ENCODE measurements at places on chromosomes 2 and 18.
A peak's percentile ranks its signal among the peaks of the same experiment; 100 is the strongest.

GRCh38 chr18:68992719-68993482, 195.0 kb downstream of the CCDC102B start:
- DNase-seq = no peak

DNA sequence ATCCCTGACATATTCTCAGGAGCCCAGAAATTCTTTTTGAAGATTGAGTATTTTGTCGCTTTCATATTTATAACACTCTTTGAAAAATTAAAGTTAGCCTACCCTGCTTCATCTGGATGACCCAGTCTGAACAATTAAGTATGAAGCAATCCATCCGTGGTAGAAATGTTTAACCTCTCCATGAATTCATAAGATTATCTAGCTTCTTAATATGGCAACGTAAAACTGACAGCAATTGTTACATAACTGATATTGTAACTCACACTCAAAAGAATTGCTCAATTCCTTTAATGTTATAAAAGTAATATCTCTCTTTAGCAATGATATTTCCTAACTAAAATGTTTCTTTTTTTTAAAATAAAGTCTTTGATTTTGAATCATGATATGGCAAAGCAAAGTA, 7.2 kb upstream of the ABCA12 start:
- no peak for DNase-seq

GRCh38 chr2:223222397-223222796, 170.4 kb downstream of the KCNE4 start:
- no peak for DNase-seq

GRCh38 chr2:214992911-214993310, 145.5 kb downstream of the ABCA12 start:
- no peak for DNase-seq

DNA sequence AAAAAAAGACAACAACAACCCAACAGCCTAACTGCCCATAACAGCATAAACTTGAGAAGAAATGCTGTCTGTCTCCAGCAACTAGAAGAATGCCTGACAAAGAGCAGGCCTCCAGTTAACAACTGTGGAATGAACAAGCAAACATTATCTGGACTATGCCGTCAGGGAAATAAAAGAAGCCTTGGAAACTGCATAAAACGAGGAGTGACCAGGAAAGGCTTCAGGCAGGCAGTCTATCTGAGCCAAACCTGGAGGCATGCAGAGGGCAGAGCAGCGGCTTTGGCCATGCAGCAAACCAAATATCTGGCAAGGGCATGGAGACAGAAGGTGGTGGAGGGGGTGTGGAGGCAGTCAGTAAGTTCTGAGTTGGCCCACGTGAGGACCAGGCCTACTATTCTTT, 11.1 kb downstream of the HES6 start:
- DNase-seq = no peak

DNA sequence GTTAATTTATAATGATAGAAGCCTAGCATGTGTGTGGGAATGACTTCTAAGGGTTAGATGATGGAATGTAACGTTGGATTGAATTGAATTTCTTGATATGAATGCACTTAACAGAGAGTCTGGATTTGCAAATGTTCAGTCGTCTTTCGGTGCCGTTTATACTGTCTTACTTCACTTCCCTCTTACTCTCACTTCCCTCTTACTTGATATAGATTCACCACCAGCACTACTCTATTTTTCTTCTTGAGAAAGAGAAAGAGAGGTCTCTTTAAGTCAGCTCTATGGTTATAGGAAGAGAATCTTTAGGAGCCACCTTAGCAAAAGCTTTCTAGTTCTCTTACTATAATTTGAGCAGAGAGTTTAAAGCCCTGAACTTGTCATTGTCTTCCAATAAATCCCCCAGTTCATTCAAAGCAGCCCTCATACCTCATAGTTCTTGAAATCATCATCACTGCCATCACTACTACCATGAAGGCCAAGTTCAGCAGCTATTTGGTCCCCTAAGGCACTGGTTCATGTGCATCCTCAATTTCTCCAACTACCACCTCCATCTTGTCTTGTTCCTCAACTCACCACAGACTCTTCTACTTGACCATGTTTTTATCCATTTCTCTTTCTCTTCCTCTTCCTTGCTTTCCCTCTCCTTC, 501.7 kb upstream of the TCF4 start:
- no peak for DNase-seq

GRCh38 chr2:37090019-37090477, 5.7 kb downstream of the GPATCH11 start:
- no peak for DNase-seq

DNA sequence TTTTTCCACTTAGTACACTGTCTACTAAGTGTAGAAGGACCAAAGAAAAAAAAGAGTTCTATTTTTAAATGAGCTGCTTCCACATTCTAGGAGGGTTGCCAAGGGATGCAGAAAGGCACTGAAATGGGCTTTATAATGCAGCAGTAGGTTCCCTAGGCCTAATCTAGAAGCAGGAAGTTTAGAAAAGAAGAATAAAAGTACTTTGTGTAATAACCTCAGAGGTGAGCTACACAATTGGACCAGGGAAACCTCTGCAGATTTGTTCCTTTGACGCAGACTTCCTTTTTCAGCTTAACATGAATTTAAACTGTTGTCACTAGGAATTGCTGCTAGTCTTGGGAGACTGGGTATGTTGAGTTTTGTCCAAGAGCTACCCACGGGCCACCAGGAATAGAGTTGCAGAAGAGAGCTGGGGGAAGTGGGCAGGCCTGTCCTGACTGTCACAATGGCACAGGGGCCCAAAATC, 34.6 kb upstream of the RAB1A start:
- DNase-seq = no peak

DNA sequence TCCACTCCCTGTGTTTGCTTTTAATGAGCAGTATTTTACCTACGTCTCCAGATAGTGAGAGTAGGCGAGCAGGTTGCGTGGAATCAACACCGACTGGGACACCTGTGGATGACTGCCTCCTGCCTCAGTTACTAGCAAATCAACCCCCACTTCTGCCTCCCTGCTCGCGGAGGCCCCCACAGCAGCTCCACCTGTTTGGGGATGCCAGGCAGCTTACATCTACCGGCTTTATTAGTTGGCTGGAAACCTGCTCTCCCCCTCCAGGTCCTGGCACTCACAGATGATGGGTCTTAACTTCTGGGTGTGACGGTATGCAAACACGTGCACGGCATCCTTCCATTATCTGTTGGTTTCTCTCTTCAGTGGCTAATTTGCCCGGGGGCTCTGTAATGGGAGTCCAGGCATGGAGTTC, 164.4 kb upstream of the SESTD1 start:
- no peak for DNase-seq

DNA sequence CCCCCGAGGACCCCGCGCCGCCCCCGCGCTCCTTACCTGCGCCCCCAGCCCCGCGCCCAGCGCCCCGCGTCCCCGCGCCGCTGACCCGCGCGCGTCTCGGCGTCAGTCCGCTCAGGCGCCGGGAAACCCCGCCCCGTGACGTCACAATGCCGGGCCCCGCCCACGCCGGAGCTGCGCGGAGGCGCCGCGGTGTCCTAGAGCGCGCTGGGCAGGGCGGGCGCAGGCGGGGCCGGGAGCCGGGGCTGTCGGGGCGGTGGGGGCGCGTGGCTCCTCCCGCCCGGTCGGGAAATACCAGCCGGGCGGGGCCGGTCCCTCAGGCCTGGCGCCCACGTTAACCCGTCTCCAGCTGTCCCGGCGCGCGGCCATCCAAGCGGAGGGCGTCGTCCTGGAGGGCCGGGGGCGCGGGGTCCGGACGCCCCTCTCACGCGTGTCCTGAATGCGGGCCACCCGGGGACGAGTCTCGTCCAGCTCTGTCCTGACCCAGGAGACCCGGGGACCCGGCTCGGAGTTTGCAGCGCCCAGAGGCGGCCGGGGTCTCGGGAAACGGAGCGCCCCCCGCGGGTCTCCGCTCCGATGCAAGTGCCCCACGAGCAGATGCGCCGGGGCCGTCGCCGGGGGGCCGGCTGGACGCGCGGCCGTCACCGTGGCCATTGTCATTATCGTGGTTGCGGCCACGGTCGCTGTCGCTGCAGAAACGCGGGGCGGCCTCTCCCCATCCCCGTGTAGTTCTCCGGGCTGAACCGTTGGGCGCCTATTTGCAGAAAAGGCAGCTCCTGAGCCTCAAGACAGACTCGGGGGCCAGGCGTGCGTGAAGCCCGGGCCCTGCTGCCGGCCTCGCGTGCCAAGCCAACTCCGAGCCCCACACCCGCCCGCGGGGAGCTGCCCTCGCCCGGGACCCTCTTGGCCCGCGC, at the start of gene SLC66A2:
TSS of gene SLC66A2 (minus strand) at position 109 of the 911 bp plus-strand sequence. CDS start 727 bp downstream, outside the sequence.
- DNase-seq = peak; percentile 77

- no peak for DNase-seq
These were observed 63.5 kb downstream of the CDH2 start for GRCh38 chr18:28113271-28114029.

- DNase-seq = peak; percentile 66
These were observed 36.2 kb downstream of the CHST10 start for GRCh38 chr2:100381240-100381639.

DNA sequence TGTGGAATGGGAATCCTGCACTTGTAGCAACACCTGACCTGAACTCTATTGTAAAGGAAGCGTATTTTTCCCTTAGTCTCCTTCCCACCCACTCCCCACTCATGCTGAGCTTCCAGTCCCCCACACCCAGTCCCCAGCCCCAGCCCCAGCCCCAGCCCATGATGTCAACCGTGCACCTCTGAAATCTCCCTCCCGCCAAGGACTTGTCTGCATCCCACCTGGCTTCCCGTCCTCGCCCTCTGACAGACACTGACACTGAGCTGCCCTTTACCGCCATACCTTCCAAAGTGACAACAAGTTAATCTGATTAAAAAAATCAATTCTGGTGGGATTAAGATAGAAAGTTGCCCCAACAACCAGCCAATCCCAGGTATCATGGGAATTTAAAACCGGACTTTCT, 213.6 kb upstream of the CELF4 start:
- DNase-seq = no peak

DNA sequence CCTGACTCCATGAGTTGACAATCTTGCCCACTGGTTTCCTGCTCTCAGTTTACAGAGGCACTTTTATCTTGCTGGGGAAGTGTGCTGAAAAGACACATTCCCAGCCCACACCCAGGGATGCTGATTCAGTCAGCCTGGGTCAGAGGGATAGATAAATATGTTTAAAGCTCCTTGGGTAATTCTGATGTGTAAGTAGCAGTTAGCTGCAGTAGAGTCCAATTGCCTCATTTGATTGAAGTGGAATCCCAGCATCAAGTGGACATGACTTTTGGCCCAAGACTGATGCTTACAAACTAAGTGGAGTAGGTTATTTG, 29.4 kb downstream of the PSD4 start:
- DNase-seq = no peak

- no peak for DNase-seq
These were observed 76.0 kb upstream of the XIRP2 start for GRCh38 chr2:166812166-166812891.

DNA sequence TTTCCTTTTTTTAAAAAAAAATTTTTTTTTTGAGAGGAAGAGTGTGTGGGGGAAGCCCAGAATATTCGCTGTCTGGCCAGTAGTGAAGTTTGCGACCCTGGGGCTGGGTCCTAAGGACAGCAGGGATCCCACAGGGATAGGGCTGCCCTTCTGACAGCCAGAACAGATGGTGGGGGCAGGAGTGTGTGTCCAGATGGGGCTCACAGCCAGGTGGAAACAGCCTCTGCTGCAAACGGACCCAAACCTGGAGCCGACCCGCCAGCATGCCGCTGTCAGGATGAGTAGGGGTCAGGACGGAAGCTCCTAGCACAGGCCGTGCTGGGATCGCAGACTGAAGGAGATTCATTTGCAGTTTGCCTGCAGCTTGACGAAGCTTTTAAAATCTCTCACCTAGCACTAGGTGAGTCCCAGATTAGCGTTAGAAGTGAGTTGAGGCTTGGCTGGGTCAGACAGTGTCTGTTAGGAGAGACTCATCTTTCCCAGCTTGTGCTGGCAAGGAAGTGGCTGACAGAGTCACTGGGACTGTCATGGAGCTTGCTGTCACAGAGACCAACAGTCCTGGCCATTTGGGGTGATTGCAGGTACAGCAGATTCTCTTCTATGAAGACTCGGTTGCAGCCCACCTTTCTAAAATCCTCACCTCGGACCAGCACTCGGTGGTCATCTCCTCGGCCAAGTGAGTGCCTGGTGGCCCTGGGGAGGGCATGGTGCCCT, 93.4 kb downstream of the DGKD start:
- DNase-seq = no peak

DNA sequence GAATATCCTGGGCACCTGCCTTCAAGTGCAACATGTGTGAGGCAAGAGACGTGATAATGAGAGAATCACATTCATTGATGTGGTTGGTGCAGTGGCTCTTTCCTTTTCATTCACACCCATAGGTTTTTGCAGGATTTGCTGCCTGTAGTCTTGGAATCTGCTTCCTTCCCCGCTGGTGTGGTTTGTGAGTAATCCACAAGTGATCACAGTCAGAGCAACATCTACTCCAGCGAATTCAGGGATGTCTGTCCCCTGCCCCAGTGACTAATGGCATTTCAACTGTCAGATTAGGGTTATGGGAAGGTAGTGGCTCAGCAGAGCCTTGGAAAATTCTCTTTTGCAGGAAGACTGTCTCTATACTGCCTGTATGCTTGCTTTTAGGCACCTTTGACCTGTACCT, 225.5 kb upstream of the RBMS1 start:
- DNase-seq = no peak

DNA sequence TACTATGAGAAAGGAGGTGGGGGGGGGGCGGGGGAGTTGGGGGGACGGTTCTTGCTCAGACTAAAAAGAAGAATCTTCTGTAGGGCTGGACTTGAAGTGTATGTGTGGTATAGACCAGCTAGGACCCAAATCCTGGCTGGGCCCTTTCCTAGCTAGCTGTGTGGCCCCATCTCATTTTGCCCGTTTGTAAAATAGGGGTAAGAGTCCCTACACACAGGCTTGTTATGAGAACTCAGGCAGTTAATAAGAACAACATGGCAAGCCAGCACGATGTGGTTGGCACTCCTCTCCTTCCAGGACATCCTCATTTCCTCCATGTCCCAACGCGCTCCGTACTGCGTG, 1.1 kb downstream of the EVA1A start:
- DNase-seq = no peak

- DNase-seq = no peak
These were observed 35.6 kb downstream of the RMC1 start for GRCh38 chr18:23538870-23539269.

- peak; percentile 88 for DNase-seq
These were observed at the start of gene PPM1G for GRCh38 chr2:27409321-27410073. Gene PPM1G (minus strand): TSS chr2:27409591. CDS start chr2:27409422, 169 bp downstream.

DNA sequence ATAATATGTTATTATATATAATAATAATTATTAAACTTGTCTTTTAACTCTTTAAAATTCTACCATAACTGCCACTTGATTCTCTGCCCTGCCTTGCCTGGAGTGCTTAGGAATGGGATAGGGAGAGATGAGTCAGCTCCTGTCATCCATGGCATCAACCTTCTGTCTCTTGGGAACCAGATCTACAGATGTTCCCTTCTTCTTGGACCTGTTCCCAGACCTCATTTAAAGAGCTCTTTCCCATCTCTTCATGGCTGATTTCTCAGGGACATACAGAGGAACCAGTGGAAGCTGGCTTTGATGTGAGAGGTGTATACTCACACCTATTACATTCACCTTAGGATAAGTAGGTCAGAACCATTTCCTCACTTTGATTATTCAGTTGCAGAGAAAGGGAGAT, 155.3 kb upstream of the MYO3B start:
- DNase-seq = peak; percentile 14
